Mucosa of gallbladder (tissue), 1 donor: ENCODE measurements at places on chromosomes 12 and 14. TPM values are rescaled to one million over a fixed set of nuclear protein-coding genes. Genes with fewer than 3 reads are reported as not detected.

AQP5 gene
- total RNA-seq, result 1.6 TPM

KRT80 gene
- total RNA-seq, result 15.5 TPM

PUS1 gene
- total RNA-seq, result 26.0 TPM

RNF212B gene
- total RNA-seq, result 0.20 TPM

PTPRQ gene
- 1.3 TPM for total RNA-seq

SYT1 gene
- 6.5 TPM for total RNA-seq

TAS2R46 gene
- 0.46 TPM for total RNA-seq

NELL2 gene
- 12.5 TPM for total RNA-seq

FANCM gene
- 4.5 TPM for total RNA-seq

TMEM30B gene
- 97.8 TPM for total RNA-seq

FAM90A1 gene
- total RNA-seq, result 0.29 TPM

DERA gene
- 34.4 TPM for total RNA-seq

CPNE6 gene
- 2.2 TPM for total RNA-seq

DENND5B gene
- 13.7 TPM for total RNA-seq

ATF7 gene
- total RNA-seq, result 53.3 TPM

CBLN3 gene
- total RNA-seq, result 14.0 TPM

KSR2 gene
- total RNA-seq, result 2.4 TPM

TPH2 gene
- total RNA-seq, result not detected

KERA gene
- total RNA-seq, result not detected

TMEM19 gene
- total RNA-seq, result 46.0 TPM

PRIM1 gene
- 3.9 TPM for total RNA-seq

ERP27 gene
- 0.49 TPM for total RNA-seq

LAG3 gene
- total RNA-seq, result 1.4 TPM

ST8SIA1 gene
- 2.4 TPM for total RNA-seq

GUCY2C gene
- 0.12 TPM for total RNA-seq

KRT71 gene
- total RNA-seq, result not detected

SCN8A gene
- total RNA-seq, result 15.2 TPM

ADAMTS20 gene
- total RNA-seq, result not detected

CLEC2A gene
- not detected for total RNA-seq

ARMH4 gene
- 10.0 TPM for total RNA-seq

ABCD2 gene
- 0.63 TPM for total RNA-seq

CLEC1A gene
- 3.5 TPM for total RNA-seq

CD27 gene
- 3.8 TPM for total RNA-seq

ALDH1L2 gene
- 5.1 TPM for total RNA-seq

ACACB gene
- total RNA-seq, result 56.9 TPM

GLT8D2 gene
- 17.9 TPM for total RNA-seq

ISM2 gene
- total RNA-seq, result 0.23 TPM

AHNAK2 gene
- 16.0 TPM for total RNA-seq

RIN3 gene
- total RNA-seq, result 33.7 TPM

TESPA1 gene
- total RNA-seq, result 4.1 TPM

HRK gene
- total RNA-seq, result 0.03 TPM

PPP1R1A gene
- 17.2 TPM for total RNA-seq

GPR135 gene
- total RNA-seq, result 3.4 TPM

LRRC10 gene
- not detected for total RNA-seq

TPPP2 gene
- total RNA-seq, result 0.81 TPM

GZMB gene
- 2.8 TPM for total RNA-seq

PRH1 gene
- 13.8 TPM for total RNA-seq
